ENCODE measurements at places on chromosomes 11 and 22.
A peak's percentile ranks its signal among the peaks of the same experiment; 100 is the strongest.

- DNase-seq: peak; percentile 72
These were observed 3.1 kb downstream of the EIF3M start for GRCh38 chr11:32586576-32587190.

GRCh38 chr11:92406472-92406871 lies 181.9 kb downstream of the FAT3 start:
- no peak for DNase-seq

GRCh38 chr11:3206156-3206921 lies 12.3 kb downstream of the MRGPRG start:
- no peak for DNase-seq

DNA sequence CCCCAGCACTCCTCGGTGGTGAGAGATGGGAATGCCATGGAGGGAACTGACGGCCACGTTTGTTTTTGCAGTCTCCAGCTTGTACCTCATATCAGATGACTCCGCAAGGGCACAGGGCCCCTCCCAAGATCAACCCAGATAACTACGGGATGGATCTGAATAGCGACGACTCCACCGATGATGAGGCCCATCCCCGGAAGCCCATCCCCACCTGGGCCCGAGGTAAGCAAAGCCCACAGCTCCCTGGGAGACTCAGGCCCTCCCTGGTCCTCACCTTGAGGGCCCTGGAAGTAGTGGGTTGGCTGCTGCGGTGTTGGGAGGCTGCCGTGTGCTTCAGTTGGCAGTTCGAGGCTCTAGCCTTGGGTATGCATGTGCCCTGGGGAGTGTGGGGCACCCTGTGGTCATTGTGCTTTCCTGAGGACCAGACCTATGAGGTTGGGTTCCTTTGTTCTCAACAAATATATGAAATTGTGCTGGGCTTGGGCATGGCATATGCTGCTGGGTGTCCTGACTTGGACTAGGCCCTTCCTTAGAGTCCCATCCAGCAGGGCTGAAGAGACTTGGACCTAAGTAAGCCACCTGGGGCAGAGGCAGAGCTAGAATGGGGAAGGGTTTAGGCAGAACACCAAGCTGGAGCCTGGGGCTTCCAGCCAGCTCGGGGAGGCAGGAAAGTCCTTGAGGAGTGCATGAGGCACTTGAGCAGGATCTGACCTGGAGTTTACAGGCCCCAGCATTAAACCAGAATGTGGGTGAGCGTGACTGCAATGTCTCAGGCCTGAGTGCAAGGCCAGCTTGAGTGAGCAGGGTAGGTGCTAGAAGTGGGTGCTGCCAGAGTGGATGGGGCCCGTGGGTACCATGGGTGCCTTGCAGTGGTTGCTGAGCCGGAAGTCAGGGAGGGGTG lies 26.4 kb downstream of the INCENP start:
- DNase-seq: no peak

GRCh38 chr11:1230456-1231395 lies 7.9 kb downstream of the MUC5B start:
- DNase-seq: no peak

DNA sequence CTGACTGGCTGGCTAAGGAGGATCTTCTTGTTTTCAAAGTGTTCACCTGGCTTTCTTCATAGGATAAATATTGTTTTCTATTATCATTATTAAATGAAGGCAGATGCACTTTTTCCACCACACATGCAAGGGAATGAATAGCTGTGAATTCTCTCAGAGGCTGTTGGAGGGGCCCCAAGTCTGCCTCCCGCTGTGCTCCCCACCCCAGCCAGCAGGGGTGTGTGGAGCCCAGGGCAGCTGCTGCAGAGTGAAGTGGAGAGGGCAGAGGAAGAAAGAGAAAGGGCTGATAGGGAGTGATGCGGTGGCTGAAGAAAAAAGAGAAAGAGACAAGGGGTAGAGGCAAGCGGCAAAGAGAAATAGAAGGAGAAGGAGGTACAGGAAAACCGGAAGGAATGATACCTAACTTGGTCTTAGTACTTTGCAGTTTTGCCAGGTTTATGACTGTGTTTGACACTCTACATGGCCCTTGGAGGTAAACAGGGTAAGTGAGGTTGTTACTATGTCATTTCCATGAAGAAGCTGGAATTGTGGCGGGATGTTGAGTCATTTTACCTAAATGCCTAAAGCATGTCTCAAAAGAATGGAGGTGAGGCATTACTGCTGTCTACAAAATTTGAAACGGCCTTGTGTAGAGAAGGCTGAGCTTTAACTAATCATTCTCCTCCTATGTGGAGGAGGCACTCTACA lies 145.7 kb upstream of the B3GAT1 start:
- DNase-seq: no peak

GRCh38 chr11:115501893-115502589 lies 2.2 kb downstream of the CADM1 start:
- peak; percentile 45 for DNase-seq

DNA sequence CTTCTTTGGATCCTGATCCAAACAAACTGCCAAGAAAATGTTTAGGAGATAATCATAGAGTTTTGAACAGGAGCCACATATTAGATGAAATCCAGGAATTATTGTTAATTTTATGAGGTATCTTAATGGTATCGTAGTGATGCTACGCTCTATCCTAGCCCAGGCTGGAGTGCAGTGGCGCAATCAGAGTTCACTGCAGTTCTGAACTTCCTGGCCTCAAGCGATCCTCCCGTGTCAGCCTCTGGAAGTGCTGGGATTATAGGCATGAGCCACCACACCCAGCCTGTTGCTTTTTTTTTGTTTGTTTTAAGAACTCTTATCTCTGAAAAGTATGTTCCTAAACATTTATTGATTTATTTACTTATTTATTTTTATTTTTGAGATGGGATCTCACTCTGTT lies 2.4 kb downstream of the GSTT4 start:
- no peak for DNase-seq

DNA sequence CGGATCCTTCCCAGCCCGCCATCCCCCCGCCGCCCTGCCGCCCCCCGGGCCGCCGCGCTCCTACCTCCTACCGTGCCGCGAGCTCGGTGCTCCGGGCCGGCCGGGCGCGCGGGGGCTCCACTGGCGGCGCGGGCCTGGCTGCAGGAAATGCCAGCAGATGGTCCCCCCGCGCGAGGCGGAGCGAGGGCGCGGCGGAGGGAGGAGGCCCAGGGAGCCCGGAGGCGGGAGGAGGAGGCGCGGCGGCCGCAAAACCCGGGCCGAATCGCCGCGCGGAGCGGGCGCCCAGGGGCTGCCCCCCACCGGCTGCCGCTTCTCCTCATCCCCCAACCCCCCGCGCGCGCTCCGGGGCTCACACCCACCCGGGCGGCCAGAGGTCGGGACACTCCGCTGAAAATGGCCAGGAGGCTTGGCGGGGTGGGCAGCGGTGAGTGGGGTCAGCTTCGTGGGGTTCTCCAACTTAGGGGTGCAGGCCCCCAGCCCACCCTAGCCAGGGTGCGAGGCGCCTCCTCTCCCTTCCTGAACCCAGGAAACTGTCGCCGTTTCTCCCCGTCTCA lies at the start of gene OSBPL5:
OSBPL5 (minus strand) TSS at position 159 of the 554 bp plus-strand sequence. CDS start 36,162 bp downstream, outside the sequence.
- DNase-seq: no peak

DNA sequence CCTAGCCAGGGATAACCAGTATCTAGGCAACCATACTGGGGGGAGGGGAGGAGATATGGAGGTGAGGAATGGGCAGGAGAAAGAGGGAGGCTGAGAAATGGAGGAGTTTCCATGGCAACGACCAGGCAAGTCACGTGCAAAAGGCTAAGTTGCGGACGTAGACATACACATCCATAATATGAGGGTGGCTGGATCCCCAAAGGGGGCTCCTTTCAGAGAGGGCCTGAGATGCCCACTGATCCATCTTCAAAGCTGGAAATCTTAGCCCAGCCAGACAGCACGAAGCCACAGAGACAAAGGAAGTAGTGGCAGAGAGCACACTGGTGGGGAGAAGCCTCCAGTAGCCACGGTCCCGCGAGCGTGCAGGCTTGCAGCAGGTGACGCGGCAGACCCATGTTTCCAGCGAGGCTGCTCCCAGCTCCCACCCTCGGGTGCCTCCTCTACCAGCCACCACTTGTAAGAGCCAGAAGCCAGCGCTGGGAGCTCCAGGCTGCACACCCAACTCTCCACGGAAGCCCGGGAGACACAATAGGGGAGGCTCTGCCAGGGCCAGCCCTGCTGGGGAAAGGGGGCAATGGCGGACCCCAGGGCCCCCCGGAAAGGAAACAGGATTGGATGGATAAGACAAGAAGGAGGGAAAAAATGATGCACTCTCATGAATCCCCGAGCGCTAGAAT lies 938 bp downstream of the FXYD6 start:
- no peak for DNase-seq

- DNase-seq: no peak
These were observed 57.8 kb downstream of the ARHGAP20 start for GRCh38 chr11:110654456-110654855.

DNA sequence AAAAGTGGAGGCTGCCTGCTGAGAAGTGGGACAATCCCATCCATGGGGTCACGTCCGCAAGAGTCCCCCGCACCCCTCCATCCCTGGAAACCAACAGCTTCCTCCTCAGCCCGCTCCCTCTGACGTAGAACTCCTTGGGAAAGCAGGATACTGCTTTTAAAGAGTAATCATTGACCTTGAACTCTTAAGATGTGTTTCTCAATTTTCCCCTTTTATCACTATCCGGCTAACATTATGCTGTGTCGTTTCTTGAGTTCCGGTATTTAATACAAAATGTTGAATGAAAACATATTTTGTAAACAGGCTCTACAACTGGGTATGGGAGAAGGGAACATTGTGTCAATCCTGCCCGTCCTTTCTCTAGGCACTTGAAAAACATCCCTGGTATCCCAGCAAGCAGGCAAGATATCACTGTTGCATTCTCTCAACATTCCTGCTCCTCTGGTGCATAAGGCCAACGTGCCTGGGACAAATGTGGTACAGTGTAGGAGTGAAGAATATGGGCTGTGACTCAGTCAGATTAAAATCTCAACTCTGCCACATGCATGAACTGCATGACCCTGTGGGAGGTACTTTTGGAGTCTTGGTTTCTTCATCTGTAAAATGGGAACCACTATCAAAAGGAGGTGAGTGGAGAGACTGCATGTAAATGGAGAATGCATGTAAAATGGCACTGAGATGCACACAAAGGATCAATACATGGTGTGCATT lies 52.8 kb downstream of the WT1 start:
- no peak for DNase-seq

DNA sequence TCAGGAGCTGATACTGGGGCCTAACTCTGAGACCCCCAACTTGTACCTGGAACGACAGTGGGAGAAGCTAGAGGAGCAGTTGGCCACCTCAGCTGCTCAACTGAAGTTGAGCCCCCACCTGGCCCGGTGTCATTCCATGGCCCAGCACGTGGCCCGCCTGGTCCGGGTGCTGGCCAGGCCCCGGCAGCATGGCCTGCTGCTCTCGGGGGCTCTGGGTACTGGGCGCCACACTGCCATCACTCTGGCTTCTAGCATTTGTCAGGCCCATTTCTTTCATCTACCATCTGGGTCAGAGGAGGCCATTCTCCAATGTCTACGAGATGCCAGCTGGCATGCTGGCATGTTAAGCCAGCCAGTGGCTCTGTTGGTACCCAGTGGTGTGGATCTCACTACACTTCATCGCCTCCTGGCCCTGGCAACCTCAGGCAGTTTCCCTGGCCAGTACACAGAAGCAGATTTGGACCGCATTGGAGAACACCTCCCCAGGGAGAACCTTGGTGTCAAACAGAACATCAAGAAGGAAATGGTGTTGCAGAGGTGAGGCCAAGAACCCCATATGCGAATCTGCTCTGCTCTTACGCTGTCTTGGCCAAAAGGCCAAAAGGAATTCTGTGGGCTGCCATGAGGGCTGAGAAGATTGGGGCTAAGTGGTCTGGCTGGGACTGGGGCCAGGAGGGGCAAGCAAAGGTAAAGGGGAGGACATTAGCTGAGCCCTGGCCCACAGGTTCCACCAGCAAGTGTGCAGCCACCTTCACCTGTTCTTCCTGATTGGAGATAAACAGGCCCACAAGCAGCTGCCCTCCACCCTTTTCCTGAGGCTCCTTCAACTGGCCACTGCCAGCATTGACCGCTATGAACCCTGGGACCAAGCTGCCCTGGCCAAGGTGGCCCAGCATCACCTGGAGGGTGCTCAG lies 45.4 kb downstream of the RRP8 start:
- DNase-seq: no peak

- no peak for DNase-seq
These were observed 429.0 kb downstream of the MIAT start for GRCh38 chr22:27086080-27087044.

Data from NAMALWA (cell line).